ENCODE measurements at places on chromosomes 2 and 18.

GRCh38 chr2:25339791-25340180 is 1.9 kb downstream of the DNMT3A start:
- DNase-seq, result no peak

DNA sequence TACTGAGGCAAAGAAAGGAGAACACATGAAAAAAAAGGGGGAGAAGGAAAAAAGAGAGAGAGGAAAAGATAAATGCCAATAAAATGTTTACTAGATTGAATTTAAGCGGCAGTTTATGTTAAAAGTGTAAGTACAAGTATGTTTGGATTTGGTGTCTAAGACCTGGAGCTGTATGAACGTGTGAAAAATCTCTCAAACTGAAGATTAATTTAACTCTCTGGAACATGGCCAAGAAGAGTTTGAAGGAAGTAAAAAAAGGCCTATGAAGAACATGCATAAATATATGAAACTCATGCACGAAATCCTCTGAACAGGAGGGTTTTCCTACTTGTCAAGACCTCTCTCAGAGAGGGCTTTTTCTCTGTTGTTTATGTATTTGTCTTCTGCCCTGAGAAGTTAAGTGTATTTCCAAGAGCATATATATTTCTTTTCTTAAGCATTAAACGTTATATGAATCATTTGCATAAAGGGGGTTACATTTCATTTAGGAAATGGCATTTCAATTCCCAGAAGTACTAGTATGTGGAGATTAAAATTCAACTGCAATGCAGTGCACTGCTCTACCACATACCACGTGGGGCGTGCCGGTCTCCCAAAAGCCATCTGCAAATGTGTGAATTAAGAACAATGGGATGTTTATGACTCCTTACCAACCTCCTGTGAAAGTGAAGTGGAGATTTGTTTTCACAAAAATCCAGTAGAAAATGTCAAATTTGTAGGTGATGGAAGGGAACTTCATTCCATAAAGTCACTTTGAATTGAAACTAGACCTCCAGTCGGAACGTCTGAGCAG is 281.1 kb upstream of the TRIB2 start:
- DNase-seq, result no peak

DNA sequence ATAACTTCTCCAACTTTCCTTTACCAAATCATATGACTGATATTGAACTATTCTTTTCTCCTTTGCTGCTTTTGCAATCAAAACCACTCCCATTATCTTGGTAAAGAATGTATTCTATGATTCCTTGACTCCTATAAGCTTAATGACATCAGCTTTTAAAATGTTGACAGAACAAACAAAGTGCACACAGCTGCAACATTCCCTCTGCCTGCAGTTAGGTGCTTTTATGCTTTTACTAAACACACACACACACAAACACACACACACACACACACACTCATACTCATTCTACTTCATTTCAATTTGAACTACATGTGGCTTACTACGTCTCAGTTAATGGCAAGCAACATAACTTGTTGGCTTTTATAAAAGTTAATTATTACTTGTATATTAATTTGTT is 946.6 kb downstream of the DPP10 start:
- DNase-seq, result no peak

DNA sequence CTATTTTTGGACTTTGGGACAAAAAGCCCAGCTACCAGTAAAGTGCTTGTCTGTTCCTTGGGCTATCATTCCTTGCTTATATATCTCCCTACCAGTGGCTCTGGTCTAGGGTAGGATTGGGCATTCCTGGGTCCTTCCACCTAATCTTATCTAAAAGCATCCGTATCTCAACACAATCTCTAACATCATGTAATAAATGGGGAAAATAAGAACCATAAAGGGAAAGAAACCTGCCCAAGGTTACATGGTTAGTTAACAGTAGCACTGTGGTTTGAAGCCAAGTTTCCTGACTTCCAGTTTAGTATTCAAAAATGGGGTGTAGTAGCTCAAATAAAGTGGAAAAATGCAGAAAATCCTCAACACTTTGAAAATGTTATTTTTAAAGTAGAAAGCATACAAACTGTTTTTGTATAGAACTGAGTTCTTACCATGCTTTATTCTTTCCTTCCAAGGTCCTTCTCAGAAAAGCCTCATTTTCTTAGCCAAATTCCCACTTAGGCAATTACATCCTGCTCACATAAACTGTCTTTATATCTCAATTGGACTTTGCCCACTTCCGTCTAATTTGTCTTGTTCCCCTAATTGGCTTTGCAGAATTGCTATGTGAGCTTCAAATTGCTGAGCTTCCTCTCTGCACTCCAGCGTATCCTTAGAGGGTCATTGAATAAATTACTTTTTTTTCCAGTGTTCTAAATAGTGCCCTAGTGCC is 273.1 kb upstream of the UBE2E3 start:
- DNase-seq, result no peak

DNA sequence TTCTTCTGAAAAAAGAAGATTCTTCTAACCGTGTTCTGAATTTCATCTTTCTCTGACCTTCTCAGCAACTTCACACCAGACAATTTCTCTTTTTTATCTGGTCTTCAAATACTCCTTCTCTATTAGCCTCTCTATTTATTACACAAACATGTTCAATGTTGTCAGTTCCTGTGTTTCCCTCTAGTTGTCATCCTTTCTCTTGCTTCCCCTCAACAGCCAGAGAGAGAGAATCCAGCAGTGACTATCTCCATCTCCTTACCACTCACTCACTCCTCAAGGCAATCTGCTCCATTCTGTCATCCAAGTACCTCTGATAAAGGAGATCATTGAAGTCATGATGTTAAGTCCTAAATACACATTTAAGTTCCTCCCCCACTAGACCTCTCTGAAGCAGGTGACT is 491.9 kb upstream of the CHAC2 start:
- DNase-seq, result no peak

DNA sequence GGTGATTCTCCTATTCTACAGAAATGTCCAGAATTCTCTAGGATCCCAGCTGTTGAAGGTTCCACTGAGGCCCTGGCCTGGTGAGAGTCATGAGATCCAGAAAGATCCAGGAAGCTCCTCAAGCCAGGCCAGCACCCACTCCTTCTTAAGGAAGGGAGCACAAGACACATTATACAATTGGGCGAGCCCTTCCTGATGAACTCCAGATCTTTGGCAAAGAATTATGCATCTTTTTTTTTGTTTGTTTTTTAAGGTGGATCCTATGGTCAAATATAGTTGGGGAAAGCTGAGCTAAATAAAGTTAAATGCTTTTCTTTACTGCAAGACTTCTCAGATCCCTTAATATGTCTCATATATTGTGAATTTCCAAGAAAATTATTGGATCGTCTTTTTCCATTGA is 37.0 kb upstream of the LOXHD1 start:
- no peak for DNase-seq

DNA sequence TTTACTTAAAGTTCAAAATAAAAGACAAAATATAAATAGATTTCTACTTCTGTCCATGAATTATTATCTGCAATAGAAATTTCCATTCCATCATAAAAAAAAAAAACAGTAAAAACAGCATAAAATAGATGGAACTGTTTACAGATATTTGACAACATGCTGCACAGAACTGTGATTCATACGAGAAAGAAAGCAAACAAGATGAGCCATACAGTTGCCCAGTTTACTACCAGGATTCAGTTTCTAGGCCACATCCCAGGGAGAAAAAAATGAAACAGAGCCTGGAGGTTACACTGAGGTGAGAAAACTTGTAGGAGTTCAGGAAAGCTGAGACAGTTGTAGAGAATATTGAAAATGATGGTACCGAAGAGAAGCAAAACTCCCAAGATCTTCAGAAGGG is 1426.9 kb upstream of the ACVR2A start:
- no peak for DNase-seq

GRCh38 chr2:151262629-151263028 is 966 bp upstream of the RBM43 start:
- DNase-seq, result no peak

DNA sequence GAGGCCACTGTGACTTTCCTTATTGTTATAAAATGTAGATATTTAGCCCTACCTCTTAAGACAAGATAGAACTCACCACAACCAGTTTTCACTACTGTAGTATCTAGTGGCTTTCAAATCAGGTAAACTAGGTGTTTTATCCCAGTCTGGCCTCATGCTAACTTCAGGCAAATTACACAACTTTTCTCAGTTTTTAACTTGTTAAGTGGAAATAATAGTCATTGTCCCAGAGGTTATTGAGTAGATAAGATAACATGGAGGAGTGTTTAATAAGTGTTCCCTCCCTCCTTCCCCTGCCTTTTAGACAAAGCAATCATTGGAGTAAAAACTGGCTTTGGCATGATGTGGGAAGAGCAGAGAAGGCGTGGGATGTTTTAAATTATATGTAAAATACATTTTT is 27.3 kb downstream of the ANXA4 start:
- DNase-seq, result no peak

DNA sequence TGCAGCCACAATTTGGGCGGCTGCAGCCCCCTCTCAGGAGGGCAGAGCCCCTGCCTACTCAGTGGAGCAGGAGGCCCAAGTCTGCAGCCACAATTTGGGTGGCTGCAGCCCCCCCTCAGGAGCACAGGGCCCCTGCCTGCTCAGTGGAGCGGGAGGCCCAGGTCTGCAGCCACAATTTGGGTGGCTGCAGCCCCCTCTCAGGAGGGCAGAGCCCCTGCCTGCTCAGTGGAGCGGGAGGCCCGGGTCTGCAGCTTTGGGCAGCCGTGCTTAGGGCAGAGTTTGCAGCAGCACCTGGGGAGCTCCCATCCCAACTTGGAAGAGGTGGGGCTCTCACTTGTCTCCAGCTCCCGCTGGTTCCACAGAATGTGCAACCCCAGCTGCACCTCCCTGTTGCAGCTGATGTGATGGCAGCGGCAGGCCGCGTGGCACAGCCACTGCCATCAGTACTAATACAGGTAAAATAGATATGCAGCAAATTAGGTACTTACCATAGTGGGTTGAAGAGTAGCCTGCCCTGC is 99.4 kb downstream of the TWIST2 start:
- DNase-seq, result no peak

- DNase-seq, result no peak
These were observed 69.9 kb downstream of the RHOB start for GRCh38 chr2:20516646-20517341.

- DNase-seq, result no peak
These were observed 376.5 kb upstream of the KLHL29 start for GRCh38 chr2:23008440-23008839.

- no peak for DNase-seq
These were observed 16.2 kb upstream of the FAM237A start for GRCh38 chr2:206626108-206626507.

- no peak for DNase-seq
These were observed 85.3 kb downstream of the ZNF407 start for GRCh38 chr18:74682991-74683297.

DNA sequence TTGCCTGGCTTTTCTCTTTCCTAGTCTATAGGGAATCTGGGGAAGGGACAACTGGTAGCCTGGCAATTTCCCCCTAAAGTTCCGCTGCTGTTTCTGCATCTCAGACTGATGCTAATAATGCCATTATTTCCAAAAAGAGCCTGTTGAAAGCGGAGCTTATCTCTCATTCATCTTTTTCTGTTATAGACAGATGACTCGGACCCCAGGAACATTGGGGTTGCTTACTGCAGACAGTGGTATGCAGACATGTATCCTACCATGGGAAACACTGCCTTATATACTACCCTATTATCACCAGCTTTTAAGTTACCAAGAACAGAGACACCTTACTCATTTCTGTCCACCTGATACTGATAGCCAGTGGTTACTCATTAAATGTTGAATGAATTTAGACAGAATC is 15.3 kb downstream of the ETAA1 start:
- no peak for DNase-seq

GRCh38 chr2:25838152-25838756 is 40.0 kb downstream of the ASXL2 start:
- DNase-seq, result no peak

Measured in stimulated activated CD4-positive, alpha-beta T cell treated with anti-CD3 and anti-CD28 coated beads, Interleukin-4, amount 100 ng/mL, for 4 hours (primary cell).